ENCODE measurements at places on chromosomes 4 and X.
A peak's percentile ranks its signal among the peaks of the same experiment; 100 is the strongest.

GRCh38 chrX:113959912-113960626 is 623.8 kb upstream of the HTR2C start:
- no peak for DNase-seq

GRCh38 chr4:88526221-88526815 is 2.7 kb upstream of the PYURF start:
- DNase-seq, result peak; percentile 17

DNA sequence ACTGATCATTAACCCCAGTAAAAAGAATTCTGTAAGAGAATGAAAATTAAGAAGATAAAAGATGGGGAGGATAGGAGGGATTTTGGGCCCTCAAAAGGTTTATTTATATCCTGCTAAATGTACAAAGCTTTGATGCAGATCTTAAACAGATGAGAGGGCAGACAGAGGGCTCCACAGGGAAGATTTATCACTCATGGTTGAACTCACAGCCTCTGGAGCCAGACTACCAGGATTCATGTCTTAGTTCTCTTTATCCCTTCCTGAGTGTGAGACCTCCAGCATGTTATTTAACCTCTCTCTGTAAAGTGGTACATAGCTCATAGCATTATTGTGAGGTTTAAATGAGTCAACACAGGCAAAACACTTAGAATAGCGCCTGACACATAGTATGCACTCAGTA is 74.4 kb downstream of the SOWAHB start:
- no peak for DNase-seq

- DNase-seq, result no peak
Observed at GRCh38 chrX:50471390-50471789, 765 bp upstream of the DGKK start.

- no peak for DNase-seq
Observed at GRCh38 chr4:153294631-153295030, 49.9 kb upstream of the MND1 start.
